Astrocyte of the cerebellum (primary cell): ENCODE measurements at places on chromosomes 5 and 9.
A peak's percentile ranks its signal among the peaks of the same experiment; 100 is the strongest.

- DNase-seq, result no peak
Measured at GRCh38 chr5:98556712-98557111, 216.8 kb upstream of the RGMB start.

- no peak for DNase-seq
Measured at GRCh38 chr9:91122755-91123154, 239.0 kb downstream of the AUH start.

- no peak for DNase-seq
Measured at GRCh38 chr5:102701748-102702147, 53.4 kb upstream of the PAM start.

DNA sequence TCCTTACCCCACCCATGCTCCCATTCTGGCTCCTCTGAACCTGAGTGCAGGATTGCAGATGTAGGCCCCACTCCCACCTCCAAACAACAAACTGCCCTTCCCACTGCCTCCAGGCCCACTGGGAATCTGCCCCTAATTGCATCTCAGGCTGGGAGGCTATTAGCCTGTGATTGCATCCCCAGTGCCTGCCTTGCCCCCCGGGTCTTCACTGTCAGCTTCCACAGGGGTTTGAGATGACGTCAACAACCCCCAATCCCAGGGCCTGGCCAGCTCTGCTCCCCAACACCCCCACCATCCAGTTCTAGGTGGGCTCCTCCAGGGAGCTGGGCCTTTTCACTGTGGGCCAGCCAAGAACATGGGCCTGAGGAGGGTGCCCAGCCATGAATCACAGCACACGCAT, 91.5 kb downstream of the PCDH1 start:
- no peak for DNase-seq

GRCh38 chr5:155025895-155026294, 12.3 kb downstream of the KIF4B start:
- no peak for DNase-seq

- DNase-seq, result no peak
Measured at GRCh38 chr5:26060212-26060611, 978.2 kb downstream of the CDH9 start.

GRCh38 chr5:317086-317811, 4.3 kb upstream of the AHRR start:
- peak; percentile 57 for DNase-seq

- no peak for DNase-seq
Measured at GRCh38 chr5:146402949-146403348, 44.2 kb upstream of the TCERG1 start.

DNA sequence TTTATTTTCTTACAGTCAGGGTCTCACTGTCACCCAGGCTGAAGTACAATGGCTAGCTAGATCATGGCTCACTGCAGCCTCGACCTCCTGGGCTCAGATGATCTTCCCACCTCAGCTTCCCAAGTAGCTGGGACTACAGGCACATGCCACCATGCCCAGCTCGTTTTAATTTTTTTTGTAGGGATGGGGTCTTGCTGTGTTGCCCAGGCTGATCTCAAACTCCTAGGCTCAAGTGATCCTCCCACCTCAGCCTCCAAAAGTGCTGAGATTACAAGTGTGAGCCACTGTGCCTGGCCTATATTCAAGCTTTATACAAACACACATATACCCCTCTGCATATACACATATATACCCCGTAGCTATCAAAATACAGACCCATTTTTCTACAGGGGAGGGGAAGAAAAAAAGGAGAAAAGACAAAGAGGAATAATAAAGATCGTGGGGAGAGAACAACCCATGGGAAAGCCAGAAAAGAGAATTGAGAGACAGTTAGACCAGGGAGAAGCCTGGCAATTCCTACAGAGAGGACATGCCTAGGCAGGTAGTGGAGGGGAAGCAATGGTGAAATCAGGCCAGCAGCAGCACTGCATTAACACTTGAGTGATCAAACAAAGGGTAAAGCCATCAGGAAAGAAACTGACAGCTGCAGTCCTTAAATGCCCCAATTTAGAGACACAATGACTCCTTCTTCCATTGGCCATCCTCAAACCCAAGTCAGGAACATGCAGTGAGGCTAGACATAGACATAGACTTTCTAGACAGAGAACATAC, 102.7 kb downstream of the EFNA5 start:
- DNase-seq, result no peak

GRCh38 chr9:136995772-136996311, 526 bp downstream of the CLIC3 start:
- no peak for DNase-seq

GRCh38 chr5:60551829-60552228, 148.1 kb downstream of the DEPDC1B start:
- DNase-seq, result no peak

GRCh38 chr9:34929506-34930102, 28.5 kb upstream of the PHF24 start:
- peak; percentile 2 for DNase-seq

DNA sequence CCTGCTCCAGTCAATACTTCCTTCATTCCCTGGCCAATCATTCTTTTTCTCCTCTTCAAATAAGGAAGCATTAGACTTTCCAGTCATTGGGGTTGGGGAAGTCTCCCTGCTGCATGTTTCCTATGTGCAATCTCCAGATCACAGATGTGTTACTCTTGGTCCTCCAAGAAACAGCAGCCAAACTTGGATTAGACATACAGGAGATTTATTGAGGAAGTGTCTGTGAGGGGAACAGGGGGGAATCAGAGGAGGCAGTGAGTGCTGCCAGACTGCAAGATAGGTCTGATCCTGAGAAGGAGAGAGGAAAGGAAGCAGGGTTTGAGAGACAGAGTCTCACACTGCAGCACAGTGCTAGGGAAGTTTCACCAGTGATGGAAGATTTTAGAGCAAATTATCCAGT, 40.6 kb upstream of the SLIT3 start:
- DNase-seq, result no peak

- no peak for DNase-seq
Measured at GRCh38 chr9:69740872-69741505, 18.8 kb downstream of the PTAR1 start.

DNA sequence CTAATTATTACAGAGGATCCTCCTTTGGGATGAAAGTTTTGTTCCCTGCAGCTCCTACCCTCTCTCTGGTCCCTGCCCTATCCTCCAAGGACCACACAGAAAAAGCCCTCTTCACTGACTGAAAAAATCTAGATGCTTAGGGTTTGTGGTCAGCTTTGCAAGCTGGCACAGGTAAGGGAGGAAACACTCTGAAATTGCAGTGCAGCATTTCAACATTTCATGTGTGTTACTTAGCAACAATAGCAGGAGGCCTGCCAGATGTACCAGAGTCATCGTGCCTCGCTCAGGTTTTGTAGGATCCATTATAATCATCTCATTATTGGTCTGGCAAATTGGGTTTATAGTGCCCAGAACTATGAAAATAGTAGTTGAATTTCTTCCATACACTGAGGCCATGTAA, 109.5 kb downstream of the PALM2AKAP2 start:
- DNase-seq, result no peak

- DNase-seq, result no peak
Measured at GRCh38 chr9:76572151-76572550, 113.2 kb downstream of the GCNT1 start.

DNA sequence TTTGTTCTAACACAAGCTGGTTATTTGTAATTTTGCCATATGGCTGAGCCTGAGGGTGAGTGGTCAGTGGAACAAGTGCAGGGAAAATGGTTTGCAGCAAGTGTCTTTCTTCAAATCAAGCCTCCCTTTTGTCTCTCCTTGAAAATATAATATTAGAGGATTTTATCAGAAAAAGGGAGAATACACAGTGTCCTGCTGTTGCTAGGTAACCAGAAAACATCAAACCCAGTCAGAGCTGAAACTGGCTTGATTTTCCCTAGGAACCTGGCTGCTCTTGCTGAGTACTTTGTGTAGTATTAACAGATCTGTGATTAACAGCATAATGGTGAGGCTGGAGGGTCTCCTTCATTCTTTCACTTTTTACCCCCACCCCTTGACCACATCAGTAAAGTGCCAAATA, 314.0 kb downstream of the ARHGEF28 start:
- no peak for DNase-seq

GRCh38 chr5:108867656-108868055, 120.0 kb downstream of the FER start:
- no peak for DNase-seq
